CD8-positive, alpha-beta T cell (primary cell): ENCODE measurements at places on chromosomes 6 and 20.

DNA sequence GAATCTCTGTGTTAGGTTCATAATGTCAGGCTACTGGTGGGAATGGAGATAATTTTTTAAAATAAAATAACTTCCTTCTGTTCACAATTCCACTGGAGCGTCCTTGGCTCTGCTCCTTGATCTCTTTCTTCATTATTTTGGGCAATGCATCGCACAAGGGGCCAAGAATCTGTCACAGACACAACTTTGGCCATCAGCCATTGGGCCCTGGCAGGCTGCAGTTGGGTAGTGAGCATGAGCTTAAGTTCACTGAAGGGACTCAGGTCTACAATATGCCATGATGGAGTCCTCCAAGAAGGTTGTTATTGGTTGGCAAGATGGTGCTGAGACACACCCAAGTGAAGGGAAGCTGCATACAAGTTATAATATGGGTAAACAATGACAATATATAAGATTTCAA lies 40.0 kb downstream of the CYP39A1 start:
- no peak for DNase-seq

DNA sequence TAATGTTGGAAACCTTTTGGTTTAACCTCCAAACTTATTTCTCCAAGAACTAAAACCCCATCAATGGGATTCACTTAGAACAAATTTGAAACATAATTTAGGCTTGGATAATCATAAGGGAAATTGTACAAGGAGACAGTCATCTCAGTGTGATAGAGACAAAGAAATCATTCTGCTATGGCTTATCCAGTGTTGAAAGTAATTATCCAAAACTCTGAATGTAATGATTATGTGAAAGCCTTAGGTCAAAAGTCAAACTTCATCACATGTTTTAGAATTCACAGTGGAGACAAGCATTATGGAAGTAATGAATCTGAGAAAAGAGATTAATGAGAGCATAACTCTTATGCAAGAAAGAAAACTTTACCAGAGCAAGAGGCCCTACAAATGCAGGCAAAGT lies 20.0 kb downstream of the MC3R start:
- no peak for DNase-seq

DNA sequence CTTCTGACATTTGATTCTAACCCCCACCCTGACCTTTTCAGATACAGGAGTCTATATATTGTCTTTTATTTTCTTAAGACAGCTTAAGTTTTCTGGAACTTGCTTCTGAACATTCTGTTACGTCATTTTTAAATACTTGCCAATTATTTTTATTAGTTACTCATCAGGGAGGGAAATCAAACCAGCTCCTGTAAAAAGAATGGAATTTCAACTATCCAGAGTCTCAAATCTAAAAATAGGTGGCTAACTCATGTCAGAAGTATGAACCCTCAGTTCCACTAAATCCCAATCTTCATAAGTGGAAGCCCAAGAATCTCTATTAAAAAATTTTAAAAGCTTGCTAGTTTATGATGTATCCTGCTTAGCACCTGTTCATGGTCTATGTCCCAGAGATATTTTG lies 900.0 kb downstream of the KIF16B start:
- DNase-seq, result no peak

DNA sequence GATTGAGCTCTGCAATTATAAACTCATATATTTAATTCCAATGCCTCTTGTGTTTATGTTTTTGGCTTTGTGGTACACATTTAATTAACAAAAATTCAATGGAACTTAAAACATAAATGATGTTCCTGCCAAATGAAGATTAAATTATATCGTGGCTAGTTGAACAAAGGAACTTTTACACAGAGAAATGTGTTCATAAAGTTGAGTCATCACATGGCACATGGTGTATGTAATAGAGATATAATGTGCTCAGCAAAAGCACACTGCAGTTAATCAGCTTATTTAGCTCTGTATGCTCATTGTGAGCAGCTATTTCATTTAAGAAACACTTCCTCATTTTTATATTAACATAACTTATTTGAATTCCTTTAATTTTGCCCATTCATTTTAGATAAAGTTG lies 1295.6 kb upstream of the CITED2 start:
- no peak for DNase-seq

GRCh38 chr6:76852776-76853175 lies 610.5 kb downstream of the HTR1B start:
- no peak for DNase-seq

DNA sequence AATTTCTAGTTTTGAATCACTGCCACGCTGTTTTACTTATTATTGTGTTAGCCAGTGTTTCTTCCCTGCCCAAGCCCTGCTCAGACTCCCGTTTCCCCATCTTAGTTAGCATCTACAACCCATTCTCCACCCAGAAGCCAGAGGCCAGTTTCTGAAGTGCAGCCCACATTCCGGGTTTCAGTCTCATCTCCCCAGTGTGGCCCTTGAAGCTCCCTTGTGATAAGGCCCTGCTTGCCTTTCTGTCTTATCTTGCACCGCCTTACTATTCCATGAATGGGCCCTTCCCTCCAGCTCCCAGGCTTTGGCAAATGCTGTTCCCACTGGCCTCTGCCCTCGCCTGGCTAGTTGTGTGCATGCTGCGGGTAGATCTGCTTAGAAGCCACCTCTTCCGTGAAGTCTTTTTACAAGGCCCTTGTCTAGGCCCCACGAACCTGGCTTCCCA lies 41.1 kb downstream of the TOX2 start:
- no peak for DNase-seq
